GM04504 (cell line): ENCODE measurements at places on chromosomes 7 and 10.

GRCh38 chr10:45053569-45054100 is 52.9 kb downstream of the ZNF22 start:
- DNase-seq: no peak

DNA sequence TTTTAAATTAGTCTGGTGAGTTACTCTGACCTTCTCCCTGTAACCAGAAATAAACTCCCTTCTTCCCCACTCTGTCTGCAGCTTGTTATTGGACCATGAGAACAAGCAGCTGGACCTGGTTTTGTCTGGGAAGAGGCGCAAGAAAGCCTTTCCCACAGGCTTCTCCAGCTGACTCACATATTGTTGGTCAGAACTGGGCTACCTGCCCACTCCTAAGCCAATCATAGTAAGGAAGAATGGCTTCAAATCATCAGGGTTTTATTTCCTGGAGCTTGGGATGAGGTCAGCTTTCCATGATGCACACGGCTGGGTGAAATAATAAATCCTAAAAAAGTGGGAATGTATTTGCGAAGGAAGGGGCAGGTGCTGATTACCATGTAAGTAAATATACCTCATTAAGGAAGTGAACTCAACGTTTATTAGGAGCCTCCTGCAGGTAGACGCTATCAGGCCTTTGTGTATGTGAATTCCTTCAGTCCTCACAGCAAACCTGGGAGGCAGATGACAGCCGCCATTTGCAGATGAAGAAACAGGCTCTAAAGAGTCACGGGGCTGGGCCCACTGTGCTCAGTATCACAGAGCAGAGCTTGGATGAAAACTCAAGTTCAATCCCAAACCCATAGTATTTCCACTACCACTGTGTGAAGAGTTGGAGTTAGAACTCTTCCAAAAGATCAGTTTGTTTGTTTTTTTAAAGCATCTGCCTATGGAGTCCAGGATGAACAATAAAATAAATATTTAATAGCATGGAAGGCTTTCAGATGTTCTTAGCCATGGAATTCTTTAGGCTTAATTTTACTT is 32.8 kb downstream of the IL15RA start:
- peak; percentile 100 for DNase-seq

GRCh38 chr7:108308903-108309302 is 147.3 kb downstream of the NRCAM start:
- DNase-seq: no peak

GRCh38 chr7:54932818-54933543 is 85.8 kb upstream of the EGFR start:
- DNase-seq: no peak

DNA sequence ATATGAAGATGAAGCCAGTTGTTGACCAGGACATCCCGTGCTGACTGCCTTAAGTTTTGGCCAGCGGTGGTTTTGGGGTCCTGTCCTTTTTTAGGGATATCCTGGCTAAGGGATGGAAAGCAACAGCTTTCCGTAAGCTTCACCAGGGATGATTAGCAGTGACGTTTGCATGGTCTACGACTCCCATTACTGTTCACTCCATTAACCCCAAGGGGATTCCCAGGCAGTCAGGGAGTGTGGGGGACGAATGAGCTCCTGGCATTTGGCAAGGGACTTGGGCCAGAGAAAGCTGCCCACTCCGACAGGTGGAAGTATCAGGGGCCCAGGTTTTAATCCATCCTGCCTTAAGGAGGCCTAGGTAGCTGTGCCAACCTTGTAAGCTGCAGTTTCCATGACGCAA is 66.8 kb downstream of the ITGB1 start:
- no peak for DNase-seq

DNA sequence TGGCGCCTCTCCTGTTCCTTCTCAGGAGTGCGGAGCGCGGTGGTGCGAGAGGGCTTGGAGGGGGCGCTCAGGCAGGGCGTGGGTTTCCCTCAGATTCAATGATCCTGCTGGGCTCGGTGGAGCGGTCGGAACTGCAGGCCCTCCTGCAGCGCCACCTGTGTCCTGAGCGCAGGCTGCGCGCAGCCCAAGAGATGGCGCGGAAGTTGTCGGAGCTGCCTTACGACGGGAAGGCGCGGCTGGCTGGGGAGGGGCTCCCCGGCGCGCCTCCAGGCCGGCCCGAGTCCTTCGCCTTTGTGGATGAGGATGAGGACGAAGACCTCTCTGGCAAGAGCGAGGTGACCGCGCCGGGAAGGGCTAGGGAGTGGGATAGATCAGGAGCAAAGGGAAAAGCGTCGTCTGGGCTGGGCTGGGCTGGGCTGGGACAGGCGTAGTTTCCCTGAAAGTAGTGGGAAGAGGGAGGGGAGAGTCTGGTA is 17.0 kb downstream of the FAM131B start:
- DNase-seq: no peak

GRCh38 chr7:150947241-150947745 is 30.8 kb downstream of the KCNH2 start:
- DNase-seq: no peak

GRCh38 chr7:51138123-51139085 is 178.2 kb downstream of the COBL start:
- no peak for DNase-seq

DNA sequence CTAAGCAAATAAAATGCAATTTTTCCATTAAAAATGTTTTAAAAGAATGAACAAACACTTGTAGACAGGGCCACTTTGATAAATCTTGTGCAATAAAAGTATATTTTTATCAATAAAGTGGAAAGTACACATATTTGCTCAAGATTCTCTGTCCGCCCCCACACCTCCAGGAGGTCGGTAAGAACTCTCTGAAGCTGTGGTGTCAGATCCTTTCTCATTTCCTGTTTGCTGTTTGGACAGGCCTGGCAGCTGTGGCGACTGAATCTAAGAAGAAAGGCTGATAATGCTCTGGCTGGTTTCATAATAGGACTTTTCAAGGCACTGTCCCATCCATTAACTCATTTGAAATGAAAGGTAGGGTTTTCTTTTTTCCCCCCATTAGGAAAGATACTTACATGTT is 15.3 kb upstream of the ASB4 start:
- DNase-seq: no peak

DNA sequence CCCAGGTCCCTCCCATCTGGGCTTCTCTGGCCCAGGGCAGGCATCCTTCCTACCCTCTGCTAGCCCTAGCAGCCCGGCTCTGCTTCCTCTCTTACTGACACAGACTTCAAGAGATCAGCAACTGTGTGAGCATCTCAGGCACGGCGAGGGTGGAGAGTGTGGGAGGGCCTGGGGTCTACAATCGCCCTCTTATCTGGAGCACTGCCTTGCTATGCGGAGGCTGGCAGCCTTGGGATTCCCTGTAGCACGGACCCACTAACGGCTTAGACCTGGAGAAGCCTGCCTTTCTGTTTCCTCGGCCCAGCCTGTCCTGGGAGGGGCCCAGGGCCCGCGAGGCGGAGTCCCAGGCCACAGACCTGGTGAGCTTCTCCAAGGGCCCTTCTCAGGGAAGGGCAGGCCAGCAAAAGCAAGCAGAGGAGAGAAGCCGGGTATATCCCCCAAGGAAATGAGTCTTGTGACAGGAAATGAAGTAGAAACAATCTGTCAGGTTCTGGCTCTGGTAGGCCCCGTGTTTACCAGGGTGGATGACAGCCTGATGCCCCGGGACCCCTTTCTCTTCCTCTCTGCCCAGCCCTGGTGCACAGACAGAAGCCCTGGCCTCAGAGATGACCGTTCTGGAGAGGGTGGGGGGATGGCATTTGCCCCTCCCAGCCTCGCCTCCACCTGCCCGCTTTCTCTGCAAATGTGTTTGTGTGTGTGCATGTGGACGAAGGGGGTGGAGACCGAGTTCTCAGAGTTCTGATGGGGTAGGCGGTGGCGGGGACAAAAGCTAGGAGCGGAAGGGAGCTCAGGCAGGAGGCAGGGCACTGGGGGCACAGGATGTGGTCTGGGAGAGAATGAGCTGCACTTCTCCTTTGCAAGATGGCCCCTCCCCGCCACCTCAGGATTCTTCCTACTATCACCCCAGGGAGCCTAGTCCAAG is 2.5 kb downstream of the LRCH4 start:
- DNase-seq: no peak

DNA sequence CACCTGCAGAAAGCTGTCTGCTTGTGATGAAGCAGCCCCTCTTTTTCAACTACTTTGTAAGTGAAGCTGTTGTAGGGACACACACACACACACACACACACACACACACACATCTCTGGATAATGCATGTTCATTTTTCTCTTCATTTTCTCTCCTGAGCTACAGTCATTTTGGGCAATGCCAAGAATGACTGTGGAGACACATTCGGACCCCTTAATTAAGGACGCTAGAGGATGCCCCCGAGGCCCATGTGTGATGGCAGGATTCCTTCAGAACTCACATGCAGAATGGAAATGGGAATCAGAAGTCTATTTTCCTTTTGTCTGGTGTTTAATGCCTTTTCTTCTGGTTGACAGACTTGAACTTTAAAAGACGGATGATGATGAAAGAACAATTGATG is 56.6 kb downstream of the CLRN3 start:
- no peak for DNase-seq

GRCh38 chr10:64363687-64364086 is 842.5 kb downstream of the REEP3 start:
- no peak for DNase-seq

DNA sequence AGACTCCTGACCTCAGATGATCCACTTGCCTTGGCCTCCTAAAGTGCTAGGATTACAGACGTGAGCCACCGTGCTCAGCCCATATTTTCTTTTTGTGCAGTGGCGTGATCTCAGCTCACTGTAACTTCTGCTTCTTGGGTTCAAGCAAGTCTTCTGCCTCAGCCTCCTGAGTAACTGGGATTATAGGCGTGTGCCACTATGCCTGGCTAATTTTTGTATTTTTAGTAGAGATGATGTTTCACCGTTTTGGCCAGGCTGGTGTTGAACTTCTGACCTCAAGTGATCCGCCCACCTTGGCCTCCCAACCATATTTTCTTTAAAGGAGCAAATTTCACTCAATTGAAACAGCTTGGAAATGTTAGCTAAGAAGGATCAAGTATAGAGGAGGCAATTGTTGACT is 16.5 kb downstream of the GBF1 start:
- no peak for DNase-seq

DNA sequence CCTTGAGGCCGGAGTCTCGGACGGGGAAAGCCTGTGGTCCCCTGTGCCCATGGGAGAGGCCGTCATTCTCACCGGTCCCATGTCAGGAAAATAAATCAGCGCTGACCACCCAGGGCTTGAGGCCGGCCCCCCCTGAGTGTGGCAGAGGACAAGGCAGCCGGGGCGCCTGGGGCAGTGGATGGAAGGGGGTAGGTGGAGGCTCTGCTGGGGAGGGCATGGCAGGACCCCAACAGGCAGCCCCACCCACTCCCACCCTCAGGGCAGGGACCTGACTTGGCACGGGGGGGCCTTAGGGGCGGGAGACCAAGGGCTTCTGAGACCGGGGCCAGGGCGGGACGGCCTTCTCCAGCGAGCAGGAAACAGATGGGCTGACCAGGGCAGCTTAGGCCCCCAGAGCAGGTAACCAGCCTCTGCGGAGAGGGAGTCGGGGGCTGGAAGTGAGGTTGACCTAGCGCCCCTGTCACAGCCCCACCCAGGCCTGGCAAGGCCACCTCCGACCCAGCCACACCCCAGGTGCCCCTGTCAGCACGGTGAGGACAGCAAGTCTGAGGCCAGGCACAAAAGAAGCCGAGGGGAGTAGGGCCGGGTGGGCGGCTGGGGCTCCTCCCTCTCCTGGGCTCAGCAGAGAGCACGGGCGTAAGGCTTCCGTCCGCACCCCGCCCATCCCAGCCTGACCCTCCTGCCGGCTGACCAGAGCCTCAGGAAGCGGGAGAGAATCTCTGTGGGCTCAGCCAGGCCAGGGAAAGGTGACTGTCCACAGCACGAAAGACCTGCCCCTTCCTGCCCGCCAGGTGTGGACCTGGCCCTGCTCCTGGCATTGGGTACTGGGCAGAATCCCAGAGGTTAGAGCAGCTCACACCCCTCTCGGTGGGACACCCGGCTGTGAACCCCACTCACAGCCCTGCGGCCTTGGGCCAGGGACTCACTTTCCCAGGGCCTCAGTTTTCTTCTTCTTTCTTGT is 87.4 kb downstream of the FOXL3 start:
- no peak for DNase-seq

DNA sequence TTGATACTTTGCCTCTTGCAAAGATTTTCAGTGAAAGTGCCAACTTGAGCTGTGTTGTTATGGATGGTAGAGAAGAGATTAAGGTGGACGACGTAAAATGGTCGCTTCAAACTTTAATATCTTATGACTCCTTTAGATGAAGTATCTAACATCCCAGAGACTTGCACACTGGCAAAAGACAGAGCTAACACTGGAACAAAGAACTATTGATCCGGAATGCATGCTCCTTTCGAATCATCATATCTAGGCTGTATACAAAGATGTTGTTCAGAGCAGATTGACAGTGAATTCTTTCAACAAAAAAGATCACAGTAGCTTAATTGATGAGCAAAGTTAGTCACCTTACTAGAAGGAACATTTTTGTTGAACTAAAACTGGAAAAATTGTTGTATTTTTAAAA is 592.7 kb downstream of the NXPH1 start:
- no peak for DNase-seq

DNA sequence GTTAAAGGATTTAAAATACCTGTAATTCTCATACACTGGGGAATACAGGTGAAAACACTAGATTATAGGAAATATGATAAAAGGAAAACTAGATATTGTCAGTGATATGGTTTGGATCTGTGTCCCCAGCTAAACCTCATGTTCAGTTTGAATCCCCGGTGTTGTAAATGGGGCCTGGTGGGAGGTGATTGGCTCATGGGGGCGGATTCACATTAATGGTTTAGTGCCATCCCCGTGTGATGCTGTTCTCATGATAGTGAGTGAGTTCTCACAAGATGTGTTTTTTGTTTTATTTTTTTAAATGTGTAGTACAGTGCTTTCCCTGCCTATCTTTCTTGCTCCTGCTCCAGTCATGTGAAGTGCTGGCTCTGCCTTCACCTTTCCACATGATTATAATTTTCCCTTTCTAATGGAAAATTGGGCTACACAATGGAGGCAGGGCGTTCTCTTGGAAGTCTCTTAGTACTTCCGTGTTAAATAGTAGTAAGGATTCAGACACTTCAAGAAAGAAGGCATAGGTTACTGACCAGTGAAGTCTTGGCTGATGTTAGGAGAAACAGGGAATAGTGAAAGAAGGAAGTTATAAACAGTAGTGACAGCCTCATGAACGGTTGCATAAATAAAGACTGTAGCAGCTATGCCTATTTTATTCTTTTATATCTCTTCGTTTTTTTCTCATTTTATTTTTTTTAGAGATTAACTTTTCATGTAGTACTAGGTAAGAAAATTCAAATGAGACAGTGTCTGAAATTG is 386.4 kb downstream of the SUGCT start:
- no peak for DNase-seq

DNA sequence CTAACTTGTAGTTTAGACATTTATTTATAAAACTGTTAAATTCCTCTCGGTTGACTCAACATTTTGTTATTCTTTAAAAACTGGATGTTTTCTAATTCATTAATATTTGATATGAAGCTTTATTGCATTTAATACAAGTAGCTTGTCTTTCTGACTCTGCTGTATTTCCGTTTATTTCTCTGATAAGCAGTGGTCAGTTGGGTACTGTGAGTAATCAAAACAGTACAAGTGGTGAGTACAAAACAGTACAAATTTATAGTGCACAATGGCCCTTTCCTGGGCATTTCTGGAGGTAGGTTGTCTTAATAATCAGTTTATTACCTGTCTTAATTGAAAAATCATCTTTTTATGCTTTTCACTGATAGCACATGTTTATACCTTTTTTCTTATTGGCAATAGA is 182.7 kb downstream of the CCSER2 start:
- no peak for DNase-seq
